ENCODE measurements at places on chromosomes 7 and 10. TPM values are rescaled to one million over a fixed set of nuclear protein-coding genes. Genes with fewer than 3 reads are reported as not detected.

Gene HOXA7
- total RNA-seq = 13.2 TPM

Gene SERPINE1
- 14.8 TPM for total RNA-seq

Gene FBXL13
- 1.3 TPM for total RNA-seq

Gene ERLIN1
- 33.9 TPM for total RNA-seq

DNA sequence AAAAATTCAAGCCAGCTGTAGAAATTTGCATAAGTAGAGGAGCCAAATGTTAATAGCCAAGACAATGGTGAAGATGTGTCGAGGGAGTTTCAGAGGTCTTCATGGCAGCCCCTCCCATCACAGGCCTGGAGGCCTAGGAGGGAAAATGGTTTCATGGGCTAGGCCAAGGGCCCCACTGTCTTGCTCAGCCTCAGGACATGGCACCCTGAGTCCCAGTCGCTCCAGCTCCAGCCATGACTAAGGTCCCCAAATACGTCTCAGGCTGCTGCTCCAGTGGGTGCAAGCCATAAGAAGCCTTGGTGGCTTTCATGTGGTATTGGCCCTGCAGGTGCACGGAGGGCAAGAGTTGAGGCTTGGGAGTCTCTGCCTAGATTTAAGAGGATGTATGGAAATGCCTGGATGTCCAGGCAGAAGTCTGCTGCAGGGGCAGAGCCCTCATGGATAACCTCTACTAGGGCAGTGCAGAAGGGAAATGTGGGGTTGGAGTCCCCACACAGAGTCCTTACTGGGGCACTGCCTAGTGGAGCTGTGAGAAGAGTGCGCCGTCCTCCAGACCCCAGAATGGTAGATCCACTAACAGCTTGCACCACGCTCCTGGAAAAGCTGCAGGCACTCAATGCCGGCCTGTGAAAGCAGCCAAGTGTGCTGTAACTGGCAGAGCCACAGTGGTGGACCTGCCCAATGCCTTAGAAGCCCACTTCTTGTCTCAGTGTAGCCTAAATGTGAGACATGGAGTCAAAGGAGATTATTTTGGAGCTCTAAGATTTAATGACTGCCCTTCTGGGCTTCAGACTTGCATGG lies 19.2 kb downstream of the TBATA start:
- no peak for DNase-seq

- DNase-seq = no peak
Observed at GRCh38 chr7:111813306-111813705, 251.0 kb upstream of the IMMP2L start.

- DNase-seq = no peak
Observed at GRCh38 chr7:70456719-70457118, 675.2 kb upstream of the GALNT17 start.

GRCh38 chr7:105346138-105346537 lies 42.6 kb downstream of the SRPK2 start:
- no peak for DNase-seq
